SW 1271 (cell line): ENCODE measurements at places on chromosomes 12 and 14.

DNA sequence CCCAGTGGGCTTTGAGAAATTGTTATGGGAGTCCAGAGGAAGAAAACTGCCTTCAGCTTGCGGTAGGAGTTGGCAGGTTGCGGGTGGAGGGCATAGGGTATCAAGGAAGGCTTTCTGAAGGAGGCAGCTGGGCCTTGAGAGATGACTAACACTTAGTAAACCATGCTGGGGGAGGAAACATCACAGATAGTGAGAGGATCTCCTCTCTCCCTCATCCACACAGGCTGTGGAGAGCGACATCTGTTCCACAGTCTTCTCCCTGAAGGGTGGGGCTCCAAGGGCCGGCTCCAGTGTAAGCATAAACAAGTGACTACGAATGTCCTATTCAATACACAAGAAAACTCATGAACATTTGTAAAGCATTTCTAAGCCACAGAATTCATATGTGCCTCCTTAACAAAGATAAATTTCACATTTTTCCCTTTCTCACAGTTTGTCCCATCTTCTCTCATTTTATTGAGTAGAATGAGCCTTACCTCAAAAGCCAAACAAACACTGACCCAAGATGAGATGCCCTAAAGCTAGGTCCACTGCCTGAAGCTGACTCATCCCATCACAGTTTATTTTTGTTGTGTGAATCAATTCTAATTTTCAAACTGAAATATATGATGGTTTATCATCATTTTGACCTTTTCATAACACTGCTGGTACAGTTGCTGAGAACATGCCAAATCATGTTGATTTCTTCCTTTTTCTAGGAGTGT lies 227.9 kb downstream of the SLC25A21 start:
- DNase-seq, result no peak

DNA sequence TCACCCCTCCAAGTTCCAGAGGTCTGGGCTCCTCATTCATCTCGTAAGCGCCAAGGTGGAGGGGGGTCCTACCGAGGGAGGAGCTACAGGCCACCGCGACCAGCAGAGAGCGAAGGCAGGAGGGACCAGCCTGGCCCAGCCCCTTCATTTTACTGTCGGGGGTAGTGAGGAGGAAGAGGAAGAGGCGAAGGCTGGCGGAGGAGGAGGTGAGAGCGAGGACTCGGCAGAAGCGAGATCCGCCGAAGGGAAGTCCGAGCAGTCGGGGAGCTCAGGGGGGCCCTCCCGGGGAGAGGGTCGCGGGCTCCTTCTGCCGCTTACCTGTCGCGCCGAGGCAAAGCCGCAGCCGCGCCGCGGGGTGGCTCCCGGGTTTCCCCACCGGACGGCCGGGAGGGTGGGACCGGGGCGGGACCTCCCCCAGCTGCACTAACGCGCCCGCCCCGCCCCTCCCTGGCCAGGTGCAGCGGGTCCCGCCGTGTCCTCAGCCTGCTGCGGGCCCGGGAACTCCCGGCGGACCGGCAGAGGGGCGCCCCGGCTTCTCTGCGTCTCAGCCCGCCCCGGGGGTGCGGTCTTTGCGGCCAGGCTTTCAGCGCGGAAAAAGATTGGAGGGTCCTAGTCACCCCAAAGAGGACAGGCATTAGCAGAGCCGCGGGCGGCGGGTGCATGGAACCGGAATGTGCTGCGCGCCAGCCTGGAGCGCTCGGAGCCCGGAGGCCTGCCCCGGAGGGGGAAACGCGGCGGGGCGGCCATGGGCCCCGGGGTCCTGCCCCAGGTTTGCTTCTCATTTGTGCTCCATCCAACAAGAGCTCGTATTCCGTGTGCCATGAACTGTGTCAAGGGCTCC lies at the start of gene GALNT6:
TSS of gene GALNT6 (minus strand) at position 124 of the 841 bp plus-strand sequence. CDS start 11,625 bp downstream, outside the sequence.
- no peak for DNase-seq

GRCh38 chr12:65876898-65877721 lies 52.8 kb downstream of the HMGA2 start:
- no peak for DNase-seq

- DNase-seq, result no peak
These were observed 14.6 kb upstream of the SP1 start for GRCh38 chr12:53365245-53365904.

DNA sequence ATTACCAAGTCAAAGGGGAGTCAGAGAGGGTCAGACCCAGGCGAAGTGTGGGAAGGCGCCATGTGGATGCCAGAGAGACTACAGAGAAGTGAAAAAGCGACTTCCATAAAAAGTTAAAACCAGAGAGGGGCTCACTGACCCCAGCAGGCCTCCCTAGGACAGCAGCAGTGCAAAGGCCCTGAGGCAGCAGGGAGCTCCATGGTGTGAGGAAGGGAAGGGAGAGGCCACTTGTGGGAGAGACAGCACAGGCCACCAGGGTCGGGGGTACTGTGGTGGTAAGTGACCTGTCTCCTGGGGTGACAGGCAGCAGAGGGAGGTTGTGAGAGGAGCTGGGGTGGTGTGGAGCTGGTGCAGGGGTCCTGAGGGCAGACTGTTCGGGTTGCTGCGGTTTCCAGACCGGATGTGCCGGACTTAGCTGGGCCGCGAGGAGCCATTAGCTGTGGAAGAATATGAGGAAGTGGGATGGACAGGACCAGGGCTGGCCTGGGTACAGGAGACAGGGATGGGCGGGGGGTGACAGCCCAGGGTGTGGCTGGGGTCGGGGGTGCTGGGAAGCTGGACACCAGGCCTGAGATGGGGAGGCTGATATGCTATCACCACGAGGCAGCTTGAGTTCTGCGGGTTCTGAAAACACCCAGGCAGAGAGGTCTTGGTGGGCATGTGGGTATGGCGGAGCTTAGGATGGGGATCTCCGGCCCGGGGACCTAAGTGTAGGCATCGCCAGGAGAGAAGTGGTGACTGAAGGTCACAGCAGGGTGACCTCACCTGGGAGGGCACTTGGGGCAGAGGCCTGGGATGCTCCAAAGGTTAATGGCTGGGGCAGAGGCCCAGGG lies 22.7 kb downstream of the SETD1B start:
- no peak for DNase-seq
